ENCODE measurements at places on chromosomes 6 and 20. TPM values are rescaled to one million over a fixed set of nuclear protein-coding genes. Genes with fewer than 3 reads are reported as not detected.

BYSL gene
- total RNA-seq, result 15.8 TPM

MTRF1L gene
- total RNA-seq, result 7.6 TPM

HEY2 gene
- 0.78 TPM for total RNA-seq

TRAPPC3L gene
- total RNA-seq, result not detected

EYS gene
- 0.37 TPM for total RNA-seq

DOK5 gene
- total RNA-seq, result not detected

Measured in airway epithelial cell (primary cell).